ENCODE measurements at places on chromosomes 1 and 21. TPM values are rescaled to one million over a fixed set of nuclear protein-coding genes. Genes with fewer than 3 reads are reported as not detected.

DNA sequence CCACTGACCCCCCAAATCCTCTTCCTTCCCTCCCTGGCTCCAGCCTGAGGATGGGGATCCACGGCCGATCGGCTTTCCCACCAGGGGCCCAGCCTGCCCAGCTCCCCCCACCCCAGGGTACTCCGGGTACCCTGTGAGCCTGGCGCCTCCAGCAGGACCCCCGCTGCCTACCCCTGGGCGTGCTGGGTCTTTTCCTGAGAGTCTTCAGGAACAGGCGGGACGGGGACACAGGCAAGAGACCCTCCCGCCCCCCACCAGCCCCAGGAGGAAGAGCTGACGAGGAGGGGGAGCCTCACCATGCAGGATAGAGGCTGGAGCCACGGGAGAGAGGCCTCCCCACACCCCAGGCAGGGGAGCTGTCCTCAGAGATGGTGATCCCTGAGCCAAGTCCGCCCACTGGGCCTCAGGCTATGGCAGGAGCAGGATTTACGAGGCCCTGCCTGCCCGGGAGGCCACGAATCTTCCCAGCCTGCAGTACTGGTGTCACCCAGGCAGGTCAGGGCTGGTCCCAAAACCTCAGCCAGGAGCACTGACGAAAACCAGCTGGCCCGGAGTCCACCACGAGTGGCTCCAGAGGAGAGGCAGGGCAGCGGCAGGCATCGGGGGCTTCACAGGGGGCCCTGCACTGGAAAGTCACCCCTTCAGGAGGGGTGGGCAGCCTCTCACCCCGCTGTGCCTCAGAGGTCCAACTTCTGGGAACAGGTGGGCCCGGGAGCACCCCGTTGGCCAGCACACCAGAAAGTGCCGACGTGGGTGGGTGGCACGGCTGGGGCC, 58.0 kb downstream of the MEGF6 start:
- peak; percentile 76 for DNase-seq

DNA sequence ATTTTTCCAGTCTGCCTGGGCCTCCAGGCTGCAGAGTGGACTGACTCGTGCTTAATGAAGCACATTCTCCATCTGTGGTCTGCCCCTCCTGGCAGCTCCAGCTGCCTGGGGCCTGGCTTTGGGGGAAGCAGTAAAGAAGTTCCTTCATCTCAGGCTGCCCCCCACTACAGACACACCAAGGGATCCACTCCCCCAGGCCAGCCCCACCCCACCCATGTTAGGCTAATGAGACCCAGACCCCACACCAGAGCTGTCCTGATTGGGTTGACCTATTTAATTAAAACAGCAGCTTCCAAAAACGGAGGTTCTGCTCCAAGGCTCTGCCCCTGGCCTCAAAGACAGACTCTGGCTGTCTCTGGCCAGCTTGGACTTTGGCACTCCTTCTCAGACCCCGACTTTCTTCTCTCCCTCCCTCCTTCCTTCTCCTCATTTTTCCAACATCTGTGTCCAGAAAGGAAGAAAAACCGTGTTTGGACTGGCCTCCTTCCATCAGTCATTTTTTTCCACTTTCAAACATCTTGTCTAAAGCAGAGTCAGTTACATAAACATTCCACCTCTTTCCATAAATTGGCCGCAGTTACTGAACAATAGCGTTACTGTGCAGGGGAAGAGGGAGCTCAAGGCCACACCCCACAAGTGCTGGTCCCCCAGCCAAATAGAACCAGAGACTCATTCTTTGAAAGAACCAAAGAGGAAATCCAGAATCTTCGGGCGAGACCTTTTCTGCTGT, 29.7 kb downstream of the SERTAD4 start:
- DNase-seq = no peak

GRCh38 chr1:220884109-220884980, 5.1 kb downstream of the HLX start:
- DNase-seq = no peak

- peak; percentile 81 for DNase-seq
Measured at GRCh38 chr1:186828611-186829454, at the start of gene PLA2G4A. Gene PLA2G4A (plus strand): TSS chr1:186828949. CDS start chr1:186854355, 25,406 bp downstream.

DNA sequence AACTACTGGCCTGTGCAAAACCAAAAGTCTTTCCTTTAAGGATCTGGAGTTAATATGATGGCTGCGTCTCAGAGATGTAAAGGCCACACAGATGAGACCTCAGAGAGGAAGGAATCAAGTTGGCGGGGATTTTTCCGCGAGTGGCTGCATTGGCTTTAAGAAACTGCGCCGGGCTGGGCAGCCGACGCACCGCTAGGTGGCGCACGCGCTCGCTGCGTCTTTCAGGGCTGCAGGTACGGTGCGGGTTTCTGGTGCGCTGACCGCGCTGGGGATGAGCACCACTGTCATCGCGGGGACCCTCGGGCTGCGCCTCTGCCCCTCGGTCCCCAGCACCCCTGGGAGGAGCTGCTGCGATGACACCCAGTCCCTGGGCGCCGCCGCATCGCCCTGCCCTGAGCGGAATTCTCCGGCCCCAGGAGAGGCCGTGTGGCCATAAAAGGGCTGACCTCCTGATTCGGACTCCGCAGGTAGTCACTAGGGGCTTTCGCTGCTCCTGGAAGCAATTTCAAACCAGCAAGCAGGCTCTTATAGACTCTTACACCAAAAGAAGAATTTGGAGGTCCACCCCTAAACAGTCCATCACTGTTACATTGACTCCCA, 241.0 kb downstream of the KCNJ6 start:
- peak; percentile 17 for DNase-seq

DNA sequence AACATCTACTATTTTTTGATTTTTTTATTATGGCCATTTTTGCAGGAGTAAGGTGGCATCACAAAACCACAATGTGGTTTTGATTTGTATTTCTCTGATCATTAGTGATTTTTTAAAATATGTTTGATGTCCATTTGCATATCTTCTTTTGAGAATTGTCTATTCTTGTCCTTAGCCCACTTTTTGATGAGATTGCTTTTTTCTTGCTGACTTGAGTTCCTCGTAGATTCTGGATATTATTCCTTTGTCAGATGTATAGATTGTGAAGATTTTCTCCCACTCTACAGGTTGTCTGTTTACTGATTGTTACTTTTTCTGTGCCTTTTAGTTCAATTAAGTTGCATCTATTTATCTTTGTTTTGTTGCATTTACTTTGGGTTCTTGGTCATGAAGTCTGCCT, 375.7 kb downstream of the ST6GALNAC3 start:
- DNase-seq = no peak

- peak; percentile 67 for DNase-seq
Measured at GRCh38 chr1:27192039-27192529, 37.2 kb upstream of the SLC9A1 start.

GRCh38 chr1:107048241-107048640, 8.2 kb upstream of the PRMT6 start:
- DNase-seq = no peak

- no peak for DNase-seq
Measured at GRCh38 chr1:230366504-230366915, 59.6 kb downstream of the PGBD5 start.

GRCh38 chr1:67937651-67938050, 104.4 kb upstream of the GNG12 start:
- no peak for DNase-seq

DNA sequence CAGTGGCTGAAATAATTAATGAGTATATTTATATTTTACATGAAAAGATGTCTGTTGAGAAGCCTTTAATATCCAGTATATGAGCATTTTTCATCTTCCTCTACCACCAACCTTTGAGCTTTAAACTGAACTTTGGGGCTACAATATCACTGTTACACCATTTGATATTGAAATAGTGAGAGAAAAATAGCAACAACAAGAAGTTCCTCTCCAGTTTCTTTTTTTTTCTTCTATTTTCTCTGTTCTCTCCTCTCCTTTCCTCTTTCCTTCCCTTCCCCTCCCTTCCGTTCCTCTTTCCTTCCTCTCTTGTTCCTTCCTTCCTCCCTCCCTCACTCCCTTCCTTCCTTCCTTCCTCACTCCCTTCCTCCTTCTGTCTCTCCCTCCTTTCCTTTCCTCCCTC, 1591.4 kb downstream of the PLA2G4A start:
- DNase-seq = no peak

EPHB2 gene
- 10.0 TPM for total RNA-seq

OR2T5 gene
- not detected for total RNA-seq

GRCh38 chr1:53681351-53681976, 57.5 kb downstream of the GLIS1 start:
- DNase-seq = no peak

DNA sequence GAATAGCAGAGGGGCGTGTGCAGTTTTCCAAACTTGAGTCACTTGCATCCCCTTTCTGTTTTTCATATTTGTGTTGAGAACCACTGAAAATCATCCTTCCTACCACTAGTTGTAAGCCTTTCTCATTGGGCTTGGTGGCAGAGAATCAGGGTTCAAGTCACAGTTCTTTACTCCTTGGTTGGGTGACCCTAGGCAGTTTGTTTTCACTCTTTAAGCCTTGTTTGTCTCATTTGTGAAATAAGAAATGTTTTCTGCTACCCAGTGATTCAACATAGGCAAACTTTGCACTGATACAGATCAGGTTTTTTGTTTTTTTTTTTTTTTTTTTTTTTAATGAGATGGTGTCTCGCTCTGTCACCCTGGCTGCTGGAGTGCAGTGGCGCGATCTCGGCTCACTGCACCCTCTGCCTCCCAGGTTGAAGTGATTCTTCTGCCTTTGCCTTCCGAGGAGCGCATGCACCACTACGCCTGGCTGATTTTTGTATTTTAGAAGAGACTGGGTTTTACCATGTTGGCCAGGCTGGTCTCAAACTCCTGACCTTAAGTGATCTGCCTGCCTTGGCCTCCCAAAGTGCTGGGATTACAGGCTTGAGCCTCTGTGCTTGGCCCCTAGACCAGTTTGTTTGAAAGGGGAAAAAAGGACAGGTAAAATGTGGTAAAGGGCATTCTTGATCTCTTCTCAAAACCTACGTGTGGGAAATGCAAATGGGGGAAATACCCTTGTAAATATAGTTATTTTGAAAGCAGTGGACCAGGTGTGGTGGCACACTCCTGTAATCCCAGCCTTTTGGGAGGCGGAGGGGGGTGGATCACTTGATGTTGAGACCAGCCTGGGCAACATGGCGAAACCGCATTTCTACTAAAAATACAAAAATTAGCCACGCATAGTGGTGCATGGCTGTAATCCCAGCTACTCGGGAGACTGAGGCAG, 3.2 kb downstream of the CLIC4 start:
- DNase-seq = no peak

GRCh38 chr1:25099343-25099951, 132.9 kb downstream of the SYF2 start:
- no peak for DNase-seq

GRCh38 chr1:175287377-175287776, 94.8 kb upstream of the KIAA0040 start:
- DNase-seq = no peak

PADI3 gene
- 0.38 TPM for total RNA-seq

DNA sequence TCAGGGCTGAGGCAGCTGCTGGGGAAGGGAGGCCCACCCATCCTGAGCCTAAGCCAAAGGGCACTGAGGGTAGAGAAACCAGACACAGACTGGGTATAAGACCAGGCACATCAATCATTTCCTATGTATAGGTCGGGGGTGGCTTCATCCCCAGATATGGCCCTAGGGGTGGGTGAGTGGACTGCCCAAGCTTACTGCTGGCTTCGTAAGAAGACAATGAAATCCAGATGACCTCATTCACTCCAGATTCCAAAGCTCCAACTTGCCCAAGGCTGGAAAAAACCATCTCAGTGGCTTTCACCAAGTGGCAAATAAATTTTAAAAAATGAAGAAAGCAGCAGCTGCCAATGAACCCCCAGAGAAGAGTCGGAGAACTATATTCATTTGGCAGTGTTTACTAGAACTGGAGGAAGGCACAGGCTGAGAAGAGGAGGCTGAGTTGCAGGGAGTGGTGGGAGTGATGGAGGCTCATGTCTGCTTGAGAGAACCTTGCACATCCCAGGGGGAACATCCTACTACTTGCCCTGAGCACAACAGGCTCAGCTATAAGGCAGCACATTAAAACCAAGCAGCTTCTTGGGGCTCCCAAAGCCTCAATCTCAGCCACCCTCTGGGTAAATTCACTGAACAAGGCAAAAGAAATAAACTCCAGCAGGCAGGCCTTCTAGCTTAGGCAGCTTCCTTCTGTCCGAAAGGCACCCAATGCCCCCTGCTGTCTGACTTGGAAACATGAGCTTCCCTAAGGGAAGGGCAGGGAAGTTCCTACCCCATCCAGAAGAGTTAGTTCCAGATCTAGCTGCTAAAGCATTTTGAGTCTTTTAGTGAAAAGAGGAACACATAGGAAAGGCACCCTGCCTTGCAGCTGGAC, 14.1 kb downstream of the PEA15 start:
- DNase-seq = peak; percentile 88

DNA sequence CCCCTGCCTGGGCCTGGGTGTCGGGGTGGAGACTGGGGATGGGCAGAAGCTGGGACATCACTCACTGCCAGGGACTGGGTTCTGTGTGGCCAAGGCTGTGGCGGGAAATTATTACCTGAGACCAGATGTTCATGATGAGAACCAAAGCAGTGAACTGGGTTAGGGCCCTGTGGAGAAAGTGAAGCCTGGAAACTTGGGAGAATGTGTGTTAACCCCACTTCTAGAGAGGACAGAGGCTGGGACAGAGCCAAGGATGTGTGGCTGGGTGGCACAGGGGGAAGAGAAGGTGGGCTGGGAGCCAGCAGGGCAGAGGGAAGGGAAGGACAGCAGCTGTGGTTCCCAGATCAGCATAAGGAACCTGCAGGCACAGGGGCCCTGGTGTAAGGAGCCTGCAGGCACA, 31.3 kb downstream of the CNIH3 start:
- DNase-seq = no peak

CREB3L4 gene
- total RNA-seq = 4.6 TPM

- no peak for DNase-seq
Measured at GRCh38 chr1:151535326-151536271, 4.5 kb upstream of the TUFT1 start.

GRCh38 chr1:18440385-18441226, 40.1 kb upstream of the KLHDC7A start:
- peak; percentile 6 for DNase-seq
